CD4-positive, alpha-beta T cell treated with Interleukin-6 for 4 hours (primary cell): ENCODE measurements at places on chromosomes 5 and 9.

DNA sequence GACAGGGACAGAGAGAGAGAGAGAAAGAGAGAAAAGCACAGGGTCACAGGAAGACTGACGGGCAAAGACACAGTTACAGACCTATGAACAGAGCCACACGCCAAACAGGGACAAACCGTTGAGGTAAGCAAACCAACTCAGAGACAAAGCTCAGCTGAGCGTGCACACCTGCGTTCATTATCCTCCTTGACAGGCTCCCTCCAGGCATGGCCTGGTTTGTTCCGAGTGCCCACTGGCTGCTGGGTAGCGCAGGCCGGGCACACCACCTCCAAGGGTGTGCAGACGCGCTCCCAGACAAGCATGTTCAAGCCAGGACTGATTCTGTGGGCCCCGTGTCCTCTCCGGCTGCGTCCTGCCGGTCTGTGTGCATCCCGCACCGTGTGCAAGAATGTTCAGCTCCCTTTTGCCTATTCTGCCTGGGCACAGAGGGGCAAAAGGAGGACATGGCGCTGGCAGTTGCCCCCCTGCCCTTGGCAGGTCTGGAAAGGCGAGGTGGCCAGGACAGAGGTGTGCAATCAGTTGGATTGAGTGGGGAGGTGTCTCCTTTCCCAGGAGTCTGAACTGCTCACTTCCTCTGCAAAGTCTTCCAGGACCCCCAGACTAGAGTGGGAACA is 467 bp upstream of the SMIM32 start:
- no peak for DNase-seq

GRCh38 chr9:35000535-35001284 is 11.2 kb downstream of the DNAJB5 start:
- DNase-seq, result no peak

DNA sequence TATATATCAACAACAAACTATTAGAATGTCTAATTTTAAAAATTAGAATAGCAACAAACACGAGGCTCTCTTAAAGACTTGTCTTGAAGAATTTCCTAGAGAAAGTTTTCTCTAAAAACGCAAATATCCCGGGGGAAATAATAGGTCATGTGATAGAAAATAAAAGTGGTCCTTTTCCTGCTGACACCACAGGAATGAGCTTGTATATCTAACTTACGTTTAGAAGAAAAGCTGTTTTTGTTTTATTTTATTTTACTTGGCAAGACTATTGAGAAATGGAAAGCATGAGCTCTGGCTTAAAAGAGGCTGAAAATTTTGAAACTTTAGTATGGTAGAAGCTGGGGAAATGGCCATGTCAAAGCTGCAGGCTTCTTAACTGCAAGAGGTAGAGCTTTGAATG is 465.0 kb downstream of the AGTPBP1 start:
- DNase-seq, result no peak

DNA sequence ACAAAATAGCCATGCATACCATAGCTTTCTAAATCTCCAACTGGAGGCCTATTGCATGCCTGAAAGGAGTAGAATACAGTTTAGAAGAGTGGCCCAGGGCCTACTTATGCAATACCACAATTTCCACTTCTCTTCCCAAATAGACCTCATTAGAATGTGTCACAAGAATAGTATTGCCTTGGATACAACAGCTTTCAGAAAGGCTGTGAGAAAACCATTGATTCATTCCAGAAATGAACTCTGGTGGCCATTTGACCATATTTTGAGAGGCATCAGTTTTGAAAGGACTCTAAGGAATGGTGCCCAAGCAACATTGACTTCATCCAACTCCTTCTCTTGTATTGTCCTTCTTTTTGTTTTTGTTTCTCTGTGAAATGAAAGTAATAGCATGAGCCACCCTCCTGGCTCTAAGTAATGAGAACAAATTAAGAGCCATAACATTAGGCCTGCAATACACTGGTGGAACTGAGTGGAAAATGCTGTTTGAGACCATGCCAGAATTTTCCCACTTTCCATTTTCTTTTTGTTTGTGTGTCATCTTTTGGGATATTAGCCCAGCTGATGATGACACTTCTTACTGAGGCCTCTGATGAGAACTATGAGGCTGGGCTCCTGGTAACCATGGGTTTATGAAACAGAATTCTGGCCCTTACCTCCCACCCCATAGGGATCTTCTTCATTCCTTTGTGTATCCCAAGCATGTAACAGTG is 90.2 kb downstream of the TMEM174 start:
- DNase-seq, result no peak

DNA sequence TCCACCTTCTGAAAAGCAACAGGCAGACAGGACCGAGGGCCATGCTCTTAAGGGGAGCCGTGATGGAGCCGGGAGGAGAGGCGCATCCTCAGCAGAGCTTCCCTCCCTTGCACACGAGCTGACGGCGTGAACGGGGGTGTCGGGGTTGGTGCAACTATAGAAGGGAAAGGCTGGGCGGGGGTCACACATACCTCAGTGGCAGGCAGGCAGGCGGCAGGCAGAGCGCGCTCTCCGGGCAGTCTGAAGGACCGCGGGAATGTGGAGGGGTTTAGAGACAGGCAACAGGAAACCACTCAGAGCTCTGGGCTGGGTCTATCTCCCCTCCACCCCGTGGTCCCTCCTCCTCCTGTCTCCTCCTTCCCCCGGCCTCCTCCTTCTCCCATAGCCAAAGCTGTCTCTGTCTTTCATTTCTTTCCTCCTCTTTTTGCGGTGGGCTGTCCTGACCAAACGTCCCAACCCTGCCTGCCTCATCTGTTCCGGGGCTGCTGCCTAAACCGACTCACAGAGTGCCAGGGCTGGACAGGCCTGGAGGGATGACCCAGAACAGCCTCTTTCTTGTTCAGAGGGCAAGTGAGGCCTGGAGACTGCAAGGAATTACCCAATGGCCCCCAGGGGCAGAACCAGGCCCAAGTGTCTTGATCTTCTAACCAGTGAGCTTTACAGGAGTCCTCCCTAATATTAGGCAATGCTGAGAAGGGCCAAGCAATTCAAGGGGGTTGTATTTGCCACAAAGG is at the start of gene SPARC:
TSS of gene SPARC (minus strand) at position 242 of the 734 bp plus-strand sequence. CDS start 10,727 bp downstream, outside the sequence.
- DNase-seq, result peak; percentile 3

GRCh38 chr5:131541762-131542161 is 93.3 kb downstream of the RAPGEF6 start:
- DNase-seq, result no peak

GRCh38 chr5:133347039-133347438 is 265.3 kb downstream of the FSTL4 start:
- peak; percentile 4 for DNase-seq

DNA sequence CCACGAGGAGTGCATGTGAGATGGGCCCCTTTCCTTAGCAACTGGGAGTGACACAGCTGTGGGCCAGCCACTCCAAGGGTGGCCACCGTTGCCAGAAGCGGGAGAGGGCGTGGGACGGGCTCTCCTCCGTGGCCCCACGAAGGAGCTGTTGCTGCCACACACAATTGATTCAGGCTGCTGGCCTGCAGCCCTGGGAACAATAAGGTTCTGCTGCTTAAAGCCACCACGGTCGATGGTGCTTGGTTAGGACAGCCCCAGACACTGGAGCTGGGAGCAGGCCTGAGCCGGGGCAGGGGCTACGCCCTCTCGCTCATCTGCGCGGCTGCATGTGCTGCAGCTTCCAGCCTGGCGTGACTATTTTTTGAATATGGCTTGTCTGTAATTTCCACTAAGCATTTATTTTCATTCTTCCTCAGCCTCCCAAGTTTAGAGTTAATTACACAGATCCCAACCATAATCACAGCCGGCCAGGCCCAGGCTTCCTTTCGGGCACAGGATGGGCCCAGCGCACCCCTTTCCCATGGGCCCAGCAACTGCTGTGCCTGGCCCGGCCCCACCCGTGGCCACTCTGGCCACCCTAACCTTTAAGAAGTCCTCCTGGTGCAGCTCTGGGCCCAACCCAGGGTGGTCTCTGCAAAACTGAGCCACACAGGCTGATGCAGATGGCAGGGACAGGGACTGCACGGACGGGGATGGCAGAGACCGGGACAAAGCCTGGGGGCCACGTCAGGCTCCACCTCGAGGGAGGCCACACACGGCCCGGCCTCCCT is 49.7 kb downstream of the VAV2 start:
- DNase-seq, result no peak

- no peak for DNase-seq
Observed at GRCh38 chr5:1768283-1769000, 31.2 kb downstream of the MRPL36 start.

DNA sequence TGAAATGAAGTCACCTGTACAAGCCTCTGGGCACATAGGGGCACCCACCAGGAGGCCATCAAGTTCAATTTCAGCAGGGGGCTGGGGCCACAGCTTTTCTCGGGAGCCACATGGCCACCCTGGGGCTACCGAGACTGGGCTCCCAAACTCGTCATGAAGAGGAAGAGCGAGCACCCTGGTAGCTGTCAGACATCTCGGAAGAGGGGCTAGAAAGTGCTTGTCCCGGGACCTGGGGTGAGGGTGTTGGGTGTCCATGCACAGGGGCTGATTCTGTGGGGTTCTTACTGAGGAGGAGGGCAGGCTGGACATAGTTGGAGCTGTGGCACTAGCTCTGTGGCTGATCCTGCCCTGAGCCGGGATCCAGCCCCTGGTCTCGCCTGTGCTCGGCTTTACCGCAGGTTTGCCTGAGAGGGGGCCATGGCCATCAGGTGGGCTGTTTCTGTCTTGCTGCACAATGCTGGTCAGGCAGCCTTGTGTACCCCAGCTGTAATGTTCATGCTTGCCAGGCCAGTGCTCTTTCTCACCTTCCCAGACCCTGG is 70.3 kb downstream of the PHF2 start:
- DNase-seq, result no peak

GRCh38 chr9:92180669-92181181 is 65.5 kb upstream of the SPTLC1 start:
- no peak for DNase-seq

DNA sequence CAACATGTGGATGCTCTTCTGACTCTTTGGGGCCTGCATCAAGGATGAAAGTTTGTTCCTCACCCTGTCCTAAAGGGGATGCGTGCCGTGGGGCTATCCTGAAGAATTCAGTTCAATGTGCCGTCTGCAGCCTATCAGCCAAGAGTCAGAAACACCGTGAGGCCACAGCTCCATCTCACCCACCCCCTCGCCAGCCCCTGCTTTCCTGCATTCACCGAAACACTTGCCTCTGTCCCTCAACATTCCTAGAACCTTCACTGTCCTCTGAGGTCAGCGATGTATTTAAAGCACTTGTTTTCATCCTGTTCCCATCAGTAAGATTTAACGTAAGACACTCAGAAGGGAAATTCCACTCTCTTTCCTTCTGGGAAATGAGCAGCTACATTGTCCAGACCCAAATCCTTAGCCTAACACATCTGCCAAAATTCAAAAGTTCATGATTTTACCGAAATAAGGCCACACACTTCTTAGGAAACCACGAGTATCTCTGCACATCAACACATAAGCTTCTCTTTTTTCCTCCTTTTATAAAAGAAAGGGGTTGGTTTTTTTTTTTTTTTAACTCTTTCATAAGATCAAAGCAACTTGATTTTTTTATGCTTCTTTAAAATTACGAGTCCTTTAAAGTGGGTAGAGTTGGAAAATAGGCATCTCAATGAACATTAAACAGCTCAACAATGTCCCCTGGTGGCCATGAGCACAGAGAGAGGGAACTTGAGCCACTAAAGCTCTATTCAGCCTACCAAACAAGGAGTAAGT is 100.7 kb downstream of the SUSD1 start:
- DNase-seq, result peak; percentile 80

- no peak for DNase-seq
Observed at GRCh38 chr9:106576232-106576760, 286.7 kb upstream of the ZNF462 start.

GRCh38 chr5:112635276-112635675 is 102.4 kb upstream of the APC start:
- DNase-seq, result no peak

- no peak for DNase-seq
Observed at GRCh38 chr5:147748590-147748989, 33.9 kb downstream of the JAKMIP2 start.

GRCh38 chr9:95077766-95078370 is 239.6 kb downstream of the FANCC start:
- DNase-seq, result no peak

DNA sequence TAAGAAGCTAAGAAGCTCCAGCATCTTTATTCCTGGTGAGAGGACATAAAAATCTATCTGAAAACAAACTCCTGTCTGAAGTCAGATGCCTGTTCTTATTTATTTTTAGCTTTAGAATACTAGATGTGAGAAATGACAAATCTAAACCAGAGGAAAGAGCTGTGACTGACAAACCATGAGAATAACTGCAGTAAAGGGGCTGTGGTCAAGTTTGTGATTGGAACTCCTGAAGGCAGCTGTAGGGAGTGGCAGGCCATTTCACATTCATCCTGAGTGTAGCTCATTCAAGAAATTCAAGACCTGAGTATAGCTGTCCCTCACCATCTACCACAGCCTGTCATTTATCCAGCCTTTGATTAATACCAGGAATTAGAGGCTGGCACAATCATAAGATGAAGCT is 718.8 kb downstream of the BRINP1 start:
- DNase-seq, result no peak

DNA sequence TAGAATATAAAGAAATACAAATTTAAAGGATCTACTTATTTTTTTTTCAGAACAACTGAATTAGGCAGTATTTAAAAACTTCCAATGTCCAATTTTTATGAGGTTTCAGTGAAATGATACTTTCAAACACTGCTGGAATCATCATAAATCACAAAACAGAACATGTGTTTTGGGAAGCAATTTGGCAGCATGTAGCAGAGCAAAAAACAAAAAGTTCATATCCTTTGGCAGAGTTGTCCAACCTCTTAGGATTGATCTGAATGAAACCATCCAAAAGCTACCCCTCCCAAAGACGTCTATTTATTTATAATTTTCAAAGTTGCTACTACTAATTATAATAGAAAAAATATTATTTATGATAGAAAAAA is 192.4 kb upstream of the PUM3 start:
- no peak for DNase-seq

DNA sequence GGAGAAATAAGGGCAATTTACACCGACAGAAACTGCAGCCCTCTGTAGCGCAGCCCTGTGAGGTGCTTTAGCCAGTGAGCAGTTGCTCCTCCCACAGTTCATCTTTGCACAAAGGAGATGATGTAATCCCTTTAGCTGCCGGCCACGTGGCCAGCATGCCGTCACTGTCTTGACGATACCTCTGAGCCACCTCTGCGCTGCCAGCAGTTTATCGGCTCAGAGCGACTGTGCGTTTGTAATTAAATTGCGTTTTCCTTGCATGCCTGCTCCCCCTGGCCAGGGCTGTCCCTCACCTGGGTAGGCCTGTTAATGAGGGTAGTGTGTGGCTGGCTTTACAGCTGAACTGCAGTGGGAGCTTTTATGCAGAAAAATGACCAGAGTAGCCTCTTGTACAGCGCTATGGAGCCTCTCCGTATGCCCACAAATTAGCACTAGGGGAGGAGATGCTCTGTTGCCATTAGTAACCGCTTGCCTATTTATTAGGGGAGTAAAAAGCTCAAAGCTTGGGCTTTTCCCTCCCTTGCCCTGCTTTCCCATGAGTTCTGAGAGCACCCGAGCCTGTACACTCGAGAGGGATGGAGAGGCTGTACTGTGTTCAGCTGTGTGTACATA is 107.0 kb downstream of the TRIO start:
- no peak for DNase-seq

- DNase-seq, result no peak
Observed at GRCh38 chr5:11045411-11045810, 284.4 kb upstream of the DAP start.

- no peak for DNase-seq
Observed at GRCh38 chr9:78573669-78574068, 276.7 kb downstream of the PSAT1 start.
